ENCODE measurements at places on chromosomes 1 and 21.

DNA sequence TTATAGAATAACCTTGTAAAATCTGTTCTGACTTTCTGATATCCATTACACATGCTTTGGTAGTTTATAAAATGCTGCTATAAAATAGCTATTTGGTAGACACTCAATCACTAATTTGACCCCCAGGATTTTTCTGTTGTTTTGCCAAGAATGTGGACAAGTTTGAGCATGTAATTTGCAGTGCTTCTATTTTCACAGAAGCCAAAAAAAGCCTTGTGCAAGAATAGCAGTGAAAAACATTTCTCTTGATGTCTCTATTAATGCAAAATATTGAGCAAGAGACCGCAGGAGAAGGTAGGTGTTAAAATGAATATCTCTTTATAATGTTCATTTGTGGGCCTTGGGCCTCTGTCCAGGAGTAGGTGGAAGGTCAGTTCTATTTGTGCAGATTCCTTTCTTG, 22.5 kb downstream of the MAP3K7CL start:
- DNase-seq, result no peak

GRCh38 chr1:54355931-54356679, 50.1 kb downstream of the SSBP3 start:
- DNase-seq, result peak; percentile 16

GRCh38 chr1:204410688-204411450, 748 bp downstream of the PPP1R15B start:
- no peak for DNase-seq

- DNase-seq, result no peak
Measured at GRCh38 chr21:40819071-40819900, 27.7 kb downstream of the DSCAM start.

- DNase-seq, result no peak
Measured at GRCh38 chr21:26776310-26777021, 68.7 kb downstream of the ADAMTS1 start.

- no peak for DNase-seq
Measured at GRCh38 chr1:26923711-26924110, 2.2 kb downstream of the NUDC start.

DNA sequence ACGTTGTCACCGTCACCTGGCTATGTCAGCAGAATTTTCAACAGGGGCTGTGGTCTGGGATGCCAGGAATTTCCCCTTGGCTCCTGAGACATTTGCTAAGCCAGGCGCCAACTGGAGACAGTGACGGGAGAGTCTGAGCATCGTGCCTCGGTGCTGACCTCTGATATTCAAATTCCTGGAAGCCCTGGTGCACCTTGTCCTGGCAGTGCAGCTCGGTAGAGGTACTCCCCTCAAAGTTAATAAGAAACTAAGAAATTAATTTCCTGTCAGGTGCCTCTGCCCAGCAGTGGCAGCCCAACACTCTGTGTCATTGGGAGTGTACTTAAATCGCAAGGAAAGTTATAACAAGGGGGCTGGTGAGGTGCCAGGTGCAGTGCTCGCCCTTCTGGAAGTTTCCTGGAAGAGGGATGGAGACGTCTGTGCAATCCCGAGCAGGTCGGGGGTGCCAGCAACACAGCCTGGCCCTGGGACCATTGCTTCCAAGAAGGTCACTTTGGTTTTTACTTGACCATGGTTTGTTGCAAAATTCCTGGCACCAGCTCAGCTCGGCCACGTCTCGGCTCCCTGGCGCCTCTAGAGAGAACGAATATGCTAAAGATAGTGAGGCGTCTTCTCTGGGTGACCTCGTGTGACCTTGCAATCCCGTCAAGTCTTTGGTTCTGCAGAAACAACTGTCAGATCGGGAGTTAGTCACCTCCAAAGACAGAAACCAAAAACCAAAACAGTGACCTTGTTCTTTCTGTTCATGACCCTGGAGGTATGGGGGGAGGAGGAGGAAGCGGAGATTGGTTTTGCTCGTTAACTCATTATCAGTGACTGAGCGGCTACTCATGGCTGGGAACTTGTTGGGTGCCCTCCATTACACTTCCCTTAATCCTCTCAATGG, 149.5 kb upstream of the VAMP3 start:
- DNase-seq, result no peak

GRCh38 chr1:162690672-162691434, 58.6 kb downstream of the DDR2 start:
- no peak for DNase-seq

DNA sequence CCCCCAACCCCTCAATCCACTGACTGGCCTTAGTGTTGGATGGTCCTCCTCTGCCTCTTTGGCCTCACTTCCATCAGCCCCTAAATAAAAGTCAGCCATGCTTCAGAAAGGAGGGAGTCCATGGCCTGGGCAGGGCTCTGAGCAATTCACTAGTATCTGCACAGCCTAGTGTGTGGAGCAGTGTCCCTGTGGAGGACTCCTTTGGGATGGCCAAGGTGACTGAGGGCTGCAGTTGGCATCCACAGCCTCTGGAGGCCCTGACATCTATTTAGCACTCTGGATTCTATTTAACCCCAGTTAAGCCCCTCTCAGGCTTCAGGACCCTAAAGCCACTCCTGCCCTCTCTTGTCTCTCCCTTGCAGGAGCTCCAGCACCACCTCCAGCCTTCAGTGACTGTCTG, 3.6 kb downstream of the THEM5 start:
- no peak for DNase-seq

GRCh38 chr1:200207711-200208126, 180.2 kb downstream of the NR5A2 start:
- no peak for DNase-seq

DNA sequence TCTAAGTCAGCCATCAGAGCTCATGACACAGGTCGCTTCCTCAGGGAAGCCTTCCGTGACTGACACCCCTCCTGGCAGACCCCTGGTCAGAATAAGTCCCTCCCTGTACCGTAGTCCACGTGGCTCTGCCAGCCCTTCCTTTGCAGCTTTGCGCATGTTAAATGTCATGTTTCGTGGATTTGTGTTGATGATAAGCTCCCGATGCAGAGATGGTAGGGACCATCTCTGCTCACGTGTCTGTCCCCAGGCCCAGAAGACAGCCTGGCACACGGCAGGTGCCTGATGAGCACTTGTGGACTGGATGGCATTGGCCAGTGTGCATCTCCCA, 75.9 kb downstream of the DHRS3 start:
- no peak for DNase-seq

GRCh38 chr21:16076465-16076864, 346.7 kb downstream of the USP25 start:
- DNase-seq, result no peak

DNA sequence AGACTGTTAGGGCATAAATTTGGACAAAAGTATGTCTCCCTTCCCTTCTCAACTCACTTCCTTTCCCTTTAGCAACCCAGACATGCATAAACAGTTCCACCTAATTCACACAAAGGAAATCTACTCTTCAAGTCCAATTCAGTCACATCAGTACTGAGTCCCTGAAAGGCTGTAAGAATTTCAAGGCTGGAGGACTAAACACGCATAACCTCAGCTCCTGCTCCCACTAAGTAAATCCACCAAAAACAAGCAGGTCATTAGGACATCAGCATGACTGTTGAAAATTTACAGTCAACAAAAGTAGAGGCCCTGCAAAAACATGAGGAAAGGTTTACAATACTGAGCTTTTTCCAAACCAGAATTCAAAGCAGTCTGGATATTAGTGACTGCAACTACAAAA, 18.4 kb downstream of the SETD4 start:
- no peak for DNase-seq

DNA sequence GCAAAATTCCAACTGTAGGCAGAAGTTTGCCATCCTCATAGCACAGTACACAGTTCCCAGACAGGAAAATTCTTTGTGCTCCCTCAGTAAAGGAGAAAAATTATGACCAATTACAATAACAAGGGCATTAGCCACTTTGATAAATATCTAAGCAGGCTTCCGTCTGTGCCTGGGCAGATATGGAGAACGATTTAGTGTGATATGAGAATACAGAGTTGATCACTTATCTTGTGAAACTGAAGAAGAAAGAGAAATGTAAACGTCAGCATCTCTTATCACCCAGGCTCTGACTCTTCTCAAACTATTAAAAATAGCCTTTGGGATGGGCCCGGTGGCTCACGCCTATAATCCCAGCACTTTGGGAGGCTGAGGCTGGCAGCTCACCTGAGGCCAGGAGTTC, 54.5 kb upstream of the TIAM1 start:
- DNase-seq, result no peak

DNA sequence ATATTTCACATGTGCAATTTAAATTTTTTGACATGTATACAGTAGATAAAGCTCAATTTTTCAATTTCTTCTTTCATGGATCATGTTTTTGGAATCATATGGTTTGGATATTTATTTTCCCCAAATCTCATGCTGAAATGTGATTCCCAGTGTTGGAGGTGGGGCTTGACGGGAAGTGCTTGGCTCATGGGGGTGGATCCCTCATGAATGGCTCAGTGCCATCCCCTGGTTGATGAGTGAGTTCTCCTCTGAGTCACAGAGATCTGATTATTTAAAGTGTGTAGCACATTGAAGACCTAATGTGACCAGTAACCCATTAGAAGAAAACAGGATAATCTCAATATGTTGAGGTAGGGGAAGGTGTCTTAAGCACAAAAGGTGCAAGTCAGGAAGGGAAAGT, 9.1 kb upstream of the IFI16 start:
- no peak for DNase-seq

GRCh38 chr1:228017356-228018124, 10.7 kb downstream of the WNT3A start:
- no peak for DNase-seq

DNA sequence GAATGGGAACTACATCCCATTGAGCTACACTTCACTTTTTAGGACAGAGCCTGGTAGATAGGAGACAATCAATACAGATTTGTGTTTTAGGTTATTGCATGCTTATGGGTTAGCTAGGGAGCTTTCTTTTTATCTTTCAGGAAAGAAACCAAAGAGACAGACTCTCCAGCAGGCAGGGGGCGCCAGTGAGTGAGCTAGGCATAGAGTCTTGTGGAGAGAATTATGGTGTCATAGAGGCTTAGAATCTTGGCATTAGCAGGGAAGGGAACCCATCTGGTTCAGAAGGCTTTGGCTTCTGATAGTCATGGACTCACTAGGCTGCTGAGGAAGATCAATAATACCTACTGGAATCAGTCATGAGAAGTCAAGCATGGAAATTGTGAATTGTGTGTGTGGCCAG, at the start of gene SMCP:
Gene SMCP (plus strand): TSS at position 281 of the 400 bp plus-strand sequence. CDS start 6,101 bp downstream, outside the sequence.
- no peak for DNase-seq

DNA sequence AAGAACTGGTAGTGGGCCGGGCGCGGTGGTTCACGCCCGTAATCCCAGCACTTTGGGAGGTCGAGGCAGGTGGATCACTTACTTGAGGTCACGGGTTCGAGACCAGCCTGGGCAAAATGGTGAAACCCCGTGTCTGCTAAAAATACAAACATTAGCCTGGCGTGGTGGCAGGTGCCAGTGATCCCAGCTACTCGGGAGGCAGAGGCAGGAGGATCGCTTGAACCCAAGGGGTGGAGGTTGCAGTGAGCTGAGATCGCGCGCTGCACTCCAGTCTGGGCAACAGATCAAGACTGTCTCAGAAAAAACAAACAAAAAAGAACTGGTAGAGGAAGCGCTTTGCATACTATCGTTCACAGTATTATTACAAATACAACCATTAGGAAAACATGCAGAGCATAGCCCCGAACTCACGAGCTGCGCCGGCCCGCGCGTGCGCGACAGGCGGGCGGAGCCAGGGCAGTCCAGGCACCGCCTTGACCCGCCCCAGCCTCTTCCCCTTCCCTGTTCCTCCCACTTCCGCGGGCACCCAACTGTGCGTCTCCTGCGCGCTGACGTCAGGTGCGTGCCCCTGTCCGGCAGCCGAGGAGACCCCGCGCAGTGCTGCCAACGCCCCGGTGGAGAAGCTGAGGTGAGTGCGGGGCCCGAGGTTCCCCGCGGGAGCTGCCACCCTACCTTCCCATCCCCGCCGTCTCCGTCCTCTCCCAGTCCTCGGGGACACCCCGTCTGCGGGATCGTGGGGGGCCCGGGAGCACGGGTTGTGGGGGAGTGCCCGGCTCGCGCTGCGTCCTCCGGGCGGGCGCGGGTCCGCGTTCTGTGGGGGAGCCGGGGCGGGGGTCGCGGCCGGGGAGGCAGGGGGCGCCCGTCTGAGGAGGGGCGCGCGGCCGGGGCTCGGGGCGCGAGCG, at the start of gene CDC42:
Gene CDC42 (plus strand): TSS at position 595 of the 902 bp plus-strand sequence. CDS start 25,770 bp downstream, outside the sequence.
- DNase-seq, result peak; percentile 98

GRCh38 chr21:25254491-25255174, 352.6 kb downstream of the MRPL39 start:
- no peak for DNase-seq

DNA sequence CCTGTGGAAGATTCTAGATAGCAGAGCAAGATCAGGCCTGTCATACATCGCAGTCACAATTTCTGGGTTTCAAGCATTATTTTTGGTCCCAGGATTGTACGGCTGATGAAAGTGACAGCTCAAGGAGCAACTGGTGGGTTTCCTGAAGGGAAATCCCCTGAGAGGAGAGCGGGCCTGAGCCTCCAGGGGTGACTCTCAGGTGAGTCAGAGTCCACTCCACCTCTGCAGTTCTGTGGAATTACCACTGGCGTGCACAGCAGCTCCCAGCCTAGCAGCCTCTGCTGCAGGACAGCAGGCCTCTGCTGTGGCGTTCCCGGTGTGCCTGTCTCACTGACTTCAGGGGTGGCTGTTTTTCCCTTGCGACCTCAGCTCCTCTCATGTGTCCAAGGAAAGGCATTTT, 24.4 kb downstream of the SLC66A1 start:
- no peak for DNase-seq

DNA sequence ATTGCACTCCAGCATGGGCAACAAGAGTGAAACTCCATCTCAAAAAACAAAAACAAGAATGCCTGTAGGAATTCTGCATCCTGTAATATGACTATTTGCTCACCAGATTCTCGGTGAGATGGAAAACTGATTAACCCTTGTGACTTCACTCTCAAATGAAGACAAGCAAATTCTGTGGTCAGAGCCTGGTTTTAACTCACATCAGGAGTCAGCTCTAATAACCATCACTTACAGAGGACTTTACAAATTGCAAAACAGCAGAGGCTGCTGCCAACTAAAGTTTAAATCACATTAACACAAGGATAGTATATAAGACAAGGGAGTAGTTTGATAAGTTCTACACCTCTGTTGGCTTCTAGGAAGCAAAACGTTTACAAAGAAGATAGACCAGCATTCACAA, 35.7 kb upstream of the FAM163A start:
- no peak for DNase-seq

GRCh38 chr1:103218369-103218768, 110.0 kb upstream of the COL11A1 start:
- DNase-seq, result no peak

DNA sequence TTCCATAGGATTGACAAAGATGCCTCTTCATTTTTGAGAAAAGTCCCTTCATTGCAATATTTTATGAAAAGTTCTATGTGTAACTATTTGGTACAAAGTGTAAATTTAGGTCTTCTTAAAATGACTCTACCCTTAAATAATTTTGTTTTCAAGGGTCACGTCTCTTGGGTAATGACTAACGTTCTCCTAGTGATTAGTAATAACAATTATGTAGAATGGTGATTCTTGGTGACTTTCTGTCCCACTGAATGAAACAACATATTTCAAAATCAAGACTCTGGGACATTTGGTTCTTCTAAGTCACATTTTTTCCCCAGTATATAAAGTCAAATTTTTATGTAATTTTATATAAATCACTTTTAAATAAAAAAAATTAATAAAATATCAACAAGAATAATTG, 277.5 kb upstream of the ADAMTS5 start:
- no peak for DNase-seq

GRCh38 chr1:180970333-180971079, 52.2 kb downstream of the STX6 start:
- no peak for DNase-seq

Measured in CD4-positive, alpha-beta T cell treated with Interleukin-4 for 1 hour (primary cell).